NCI-H187 treated with DMSO at 0.1 percent for 48 hours (cell line): ENCODE measurements at places on chromosomes 13 and 19.

- DNase-seq, result no peak
Observed at GRCh38 chr13:113604186-113604585, 19.6 kb downstream of the TFDP1 start.

DNA sequence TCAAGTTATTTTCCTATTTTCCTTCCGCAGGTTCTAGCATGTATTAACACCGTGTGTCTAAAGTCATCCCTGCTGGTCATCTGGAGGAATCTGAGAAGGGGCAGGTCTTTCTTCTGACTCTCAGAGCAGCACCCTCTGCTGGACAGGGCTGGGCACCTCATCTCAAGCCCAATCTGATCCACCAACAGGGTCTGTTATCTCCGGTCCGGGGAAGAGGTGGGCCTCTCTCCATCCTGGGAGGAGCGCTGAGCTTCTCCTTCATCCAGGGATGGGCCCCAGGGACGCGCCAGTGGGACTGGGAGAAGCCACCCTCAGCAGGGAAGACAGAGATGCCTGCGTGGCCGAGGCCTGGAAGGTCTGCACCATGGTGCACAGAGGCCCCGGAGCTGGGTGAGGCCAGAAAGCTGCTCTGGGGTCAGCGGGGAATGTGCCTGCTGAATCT lies 26.0 kb upstream of the ZNF331 start:
- DNase-seq, result no peak

DNA sequence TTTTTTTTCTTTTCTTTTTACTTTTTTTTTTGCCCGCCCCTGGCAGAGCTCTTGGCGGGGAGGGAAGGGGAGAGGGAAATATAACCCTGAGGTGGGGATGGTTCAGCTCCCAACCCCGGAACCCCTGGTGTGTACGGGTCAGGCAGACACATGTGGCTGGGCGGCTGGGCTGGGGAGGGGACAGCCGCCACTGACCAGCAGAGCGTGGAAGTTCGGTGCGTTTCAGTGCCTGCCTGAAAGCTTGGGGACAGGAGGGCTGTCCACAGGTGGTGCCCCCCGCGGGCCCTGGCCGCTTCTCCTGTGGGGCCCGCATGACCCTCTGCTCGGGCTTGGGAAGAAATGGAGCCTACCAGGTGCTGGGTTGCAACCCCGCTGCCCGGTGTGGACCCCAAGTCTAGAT lies 5.2 kb upstream of the MYDGF start:
- no peak for DNase-seq

DNA sequence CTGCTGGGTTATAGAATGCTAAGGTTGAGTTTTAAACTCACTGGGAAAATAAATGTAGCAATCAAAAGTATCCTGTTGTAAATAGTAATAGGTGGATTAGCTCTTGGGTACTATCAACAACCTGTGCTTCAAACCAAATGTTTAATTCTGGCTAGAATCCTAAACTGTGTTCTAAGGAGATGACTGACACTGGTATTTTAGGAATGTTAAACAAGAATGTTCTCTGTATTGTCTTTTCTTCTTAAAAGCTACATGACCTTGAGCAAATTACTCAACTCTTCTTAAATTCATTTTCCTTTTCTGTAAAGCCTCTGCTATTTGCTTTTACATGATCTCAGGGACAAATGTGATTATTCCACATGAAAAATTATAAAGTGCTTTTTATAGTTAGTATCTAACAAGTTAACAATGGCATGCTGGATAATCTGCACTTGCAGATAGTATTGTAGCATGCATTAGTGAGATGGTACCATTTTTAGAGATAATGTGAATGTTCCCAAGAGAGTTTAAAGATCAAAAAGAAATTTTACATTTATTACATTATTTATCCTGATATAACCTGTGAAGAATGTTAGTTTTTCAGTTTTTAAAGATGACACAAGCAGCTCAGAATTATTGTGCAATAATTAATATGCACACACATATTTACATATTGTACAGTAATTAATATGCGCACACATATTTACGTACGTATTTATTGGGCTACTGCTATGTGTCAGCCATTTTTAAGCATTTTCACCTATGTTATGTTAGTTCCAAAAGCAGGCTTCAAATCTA lies 13.6 kb upstream of the EPSTI1 start:
- DNase-seq, result no peak

DNA sequence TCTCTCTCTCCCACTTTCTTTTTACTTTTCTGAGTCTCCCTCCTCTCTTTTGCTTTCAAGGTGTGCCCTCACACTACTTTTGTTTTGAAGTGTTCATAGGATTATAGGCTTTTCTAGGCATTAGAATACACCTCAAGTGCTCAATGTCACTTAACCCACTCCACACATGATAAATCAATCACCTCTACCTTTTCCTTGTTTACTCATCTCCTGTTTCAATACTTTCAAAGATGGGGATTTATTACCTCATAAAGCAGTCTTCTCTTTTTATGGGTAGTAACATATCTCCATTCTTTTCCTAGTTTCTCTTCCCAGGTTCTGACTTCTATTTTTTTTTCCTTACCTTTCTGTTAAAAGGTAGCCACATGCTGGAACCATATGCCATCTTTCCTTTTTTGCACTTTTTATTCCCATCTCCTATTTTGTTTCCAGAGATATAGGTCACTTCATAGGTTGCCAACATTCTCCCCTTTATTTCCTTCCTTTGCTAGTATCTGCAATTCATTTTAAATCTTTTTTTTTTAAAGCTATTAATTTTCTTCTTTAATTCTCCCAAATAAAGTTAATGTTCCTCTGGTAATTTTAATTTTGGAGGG lies 137.6 kb upstream of the SLC10A2 start:
- peak; percentile 99 for DNase-seq

GRCh38 chr13:22862478-22862877 lies 318.3 kb upstream of the SGCG start:
- DNase-seq, result no peak

DNA sequence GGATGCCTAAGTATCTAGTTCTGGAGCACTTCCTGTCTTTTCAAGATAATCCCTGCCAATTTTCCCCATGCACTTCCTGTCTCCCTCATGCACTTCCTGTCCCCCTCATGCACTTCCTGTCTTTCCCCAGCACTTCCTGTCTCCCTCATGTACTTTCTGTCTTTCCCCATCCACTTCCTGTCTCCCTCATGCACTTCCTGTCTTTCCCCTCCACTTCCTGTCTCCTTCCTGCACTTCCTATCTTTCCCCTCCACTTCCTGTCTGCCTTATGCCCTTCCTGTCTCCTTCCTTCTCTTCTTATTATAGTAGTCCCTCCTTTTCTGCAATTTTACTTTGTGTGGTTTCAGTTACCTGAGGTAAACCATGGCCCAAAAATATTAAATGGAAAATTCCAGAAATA lies 3.0 kb upstream of the TNNT1 start:
- no peak for DNase-seq

DNA sequence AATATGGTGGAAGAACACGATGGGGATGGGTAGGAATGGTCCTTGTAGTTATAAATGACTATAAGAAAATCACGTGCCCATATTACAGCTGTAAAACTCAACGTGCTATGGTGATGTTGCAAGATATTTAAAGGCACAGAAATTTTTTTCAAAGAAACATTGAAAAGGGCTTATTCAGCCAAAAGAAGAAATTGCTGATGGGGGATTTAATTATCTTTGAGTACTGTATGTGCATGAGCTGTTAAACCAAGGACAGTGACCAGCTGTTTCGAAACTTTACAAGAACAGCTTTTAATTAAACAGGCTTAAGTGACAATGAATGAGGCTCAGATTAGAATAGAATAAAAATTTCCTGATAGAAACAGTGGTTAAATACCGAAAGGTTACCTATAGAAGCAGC lies 339.0 kb downstream of the HS6ST3 start:
- DNase-seq, result no peak

DNA sequence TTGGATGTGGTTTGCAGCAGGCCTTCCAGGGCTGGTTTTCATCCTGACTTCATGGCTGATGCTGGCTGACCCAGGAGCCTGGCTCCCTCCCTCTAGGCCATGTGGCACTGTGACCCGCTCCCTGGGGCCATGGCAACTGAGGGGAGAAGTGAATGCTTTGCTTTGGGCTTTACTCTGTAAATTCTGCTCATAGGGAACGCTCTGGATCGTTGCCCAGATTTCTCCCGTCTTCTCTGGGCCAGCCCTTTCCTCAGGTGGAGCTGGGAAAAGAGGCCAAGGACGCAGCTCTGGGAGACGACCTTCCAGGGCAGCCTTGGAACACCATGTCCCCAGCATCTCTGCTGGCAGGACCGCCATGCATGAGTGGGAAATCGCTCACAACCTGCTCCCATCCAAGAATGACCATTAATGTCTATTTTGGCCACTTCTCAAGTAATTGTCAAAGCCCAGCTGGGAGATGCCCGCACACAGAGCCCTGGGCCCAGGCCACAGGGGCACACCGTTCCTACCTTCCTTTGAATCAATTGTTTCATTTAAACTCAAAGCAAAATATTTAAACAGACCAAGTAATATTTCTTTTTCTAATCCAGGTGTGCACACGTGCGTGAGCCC lies 321.8 kb downstream of the TEX29 start:
- DNase-seq, result no peak

DNA sequence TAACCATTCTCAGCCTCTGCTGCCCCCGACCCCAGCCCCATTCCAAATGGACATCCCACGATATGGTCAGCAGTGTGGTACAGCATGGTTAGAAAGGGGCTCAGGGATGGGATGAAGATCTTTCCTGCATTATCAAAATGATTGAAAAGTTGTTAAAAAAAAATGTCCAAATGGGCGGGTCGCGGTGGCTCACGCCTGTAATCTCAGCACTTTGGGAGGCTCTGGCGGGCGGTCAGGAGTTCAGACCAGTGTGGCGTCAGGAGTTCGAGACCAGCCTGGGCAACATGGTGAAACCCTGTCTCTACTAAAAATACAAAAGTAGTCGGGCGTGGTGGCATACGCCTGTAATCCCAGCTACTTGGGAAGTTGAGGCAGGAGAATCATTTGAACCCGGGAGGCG lies 54.3 kb upstream of the ZNF254 start:
- no peak for DNase-seq
